Stimulated activated CD8-positive, alpha-beta memory T cell treated with anti-CD3 and anti-CD28 coated beads, Interleukin-7, amount 100 ng/mL, for 24 hours (primary cell): ENCODE measurements at places on chromosomes 16 and 17.

GRCh38 chr16:72549878-72550277 lies 377.9 kb upstream of the PMFBP1 start:
- no peak for DNase-seq

DNA sequence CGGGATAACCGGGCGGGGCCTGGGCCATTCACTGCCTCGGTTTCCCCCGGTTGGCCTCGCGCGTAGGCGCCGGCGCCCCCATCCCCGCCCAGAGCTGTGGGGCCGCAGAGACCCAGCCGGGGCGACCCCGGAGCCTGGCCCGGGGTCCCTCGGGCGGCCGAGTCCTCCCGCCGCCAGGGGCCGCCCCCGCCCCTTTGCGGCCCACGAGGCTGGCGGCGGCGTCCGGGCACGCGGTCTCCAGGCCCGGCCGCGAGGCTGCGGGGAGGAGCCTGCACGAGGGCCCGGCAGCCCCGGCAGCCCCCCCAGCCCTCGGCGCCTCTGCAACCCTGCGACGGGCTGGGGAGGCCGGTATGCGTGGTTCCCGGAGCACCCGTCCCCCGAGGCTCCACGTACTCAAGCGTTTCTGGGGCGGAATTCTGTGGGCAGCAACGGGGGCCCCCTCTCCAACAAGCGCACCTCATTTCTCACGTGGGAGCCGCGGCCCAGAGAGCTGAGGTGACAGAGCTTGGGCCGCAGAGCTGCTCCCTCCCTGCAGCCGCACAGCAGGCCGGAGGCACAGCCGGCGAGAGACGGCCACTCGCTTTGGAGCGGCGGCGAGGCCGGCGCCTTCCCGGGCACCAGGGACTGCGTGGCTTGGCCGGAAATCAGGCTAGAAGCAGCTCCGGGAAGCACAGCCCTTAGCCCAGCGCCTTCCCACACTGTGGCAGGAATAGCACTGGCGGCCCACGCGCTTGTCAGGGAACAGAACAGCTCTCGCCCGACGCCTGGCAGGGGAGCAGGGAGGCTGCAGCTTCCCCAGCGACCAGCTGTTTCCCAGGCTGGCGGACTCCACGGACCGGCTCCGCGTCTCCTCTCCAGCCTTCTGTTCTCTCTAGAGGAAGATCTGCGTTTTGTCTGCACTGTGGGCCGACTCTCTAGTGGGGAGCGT lies 867 bp upstream of the LIMD2 start:
- DNase-seq = no peak

DNA sequence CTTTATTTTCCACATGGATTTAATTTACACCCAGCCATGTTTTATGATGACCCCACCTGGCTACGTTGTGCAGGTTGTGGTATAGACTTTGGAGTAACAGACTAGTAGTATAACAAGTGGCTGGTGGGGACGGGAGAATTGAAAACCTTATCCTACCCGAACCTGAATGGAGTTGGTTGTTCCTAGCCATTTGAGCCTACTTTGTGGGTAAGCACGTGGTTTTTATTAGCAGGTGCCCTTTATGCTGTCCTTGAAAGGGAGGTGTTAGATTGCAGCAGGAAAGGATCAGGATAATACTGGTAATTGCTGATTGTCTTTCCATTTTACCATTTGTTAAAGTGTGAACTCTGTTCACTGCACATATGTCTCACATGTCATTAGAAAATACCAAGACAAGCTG lies 31.9 kb upstream of the PHAF1 start:
- DNase-seq = no peak

GRCh38 chr17:59617156-59617732 lies 2.5 kb upstream of the CLTC start:
- no peak for DNase-seq

- DNase-seq = no peak
These were observed 45.5 kb downstream of the TBC1D16 start for GRCh38 chr17:79990051-79990592.

DNA sequence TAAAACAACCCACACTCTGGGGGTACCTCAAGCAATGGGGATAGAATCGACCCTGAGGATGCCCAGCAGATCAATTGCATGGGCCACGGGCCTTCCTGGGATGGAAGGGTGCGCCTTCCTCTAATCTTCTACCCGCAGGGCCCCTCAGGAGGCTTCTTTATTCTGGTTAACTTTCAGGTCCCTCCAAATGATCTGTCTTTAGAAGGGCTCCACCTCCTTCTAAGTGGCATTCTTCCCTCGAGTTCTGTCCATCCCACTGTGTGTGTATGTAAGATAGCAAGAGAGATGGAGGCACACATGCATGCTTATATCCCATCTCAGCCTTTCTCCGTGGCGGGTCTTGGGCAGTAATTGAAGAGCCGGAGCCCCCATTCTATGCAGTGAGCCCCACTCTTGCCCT lies 125.7 kb downstream of the MRM1 start:
- DNase-seq = no peak

- no peak for DNase-seq
These were observed 7.5 kb downstream of the POLR2C start for GRCh38 chr16:57469917-57470470.

DNA sequence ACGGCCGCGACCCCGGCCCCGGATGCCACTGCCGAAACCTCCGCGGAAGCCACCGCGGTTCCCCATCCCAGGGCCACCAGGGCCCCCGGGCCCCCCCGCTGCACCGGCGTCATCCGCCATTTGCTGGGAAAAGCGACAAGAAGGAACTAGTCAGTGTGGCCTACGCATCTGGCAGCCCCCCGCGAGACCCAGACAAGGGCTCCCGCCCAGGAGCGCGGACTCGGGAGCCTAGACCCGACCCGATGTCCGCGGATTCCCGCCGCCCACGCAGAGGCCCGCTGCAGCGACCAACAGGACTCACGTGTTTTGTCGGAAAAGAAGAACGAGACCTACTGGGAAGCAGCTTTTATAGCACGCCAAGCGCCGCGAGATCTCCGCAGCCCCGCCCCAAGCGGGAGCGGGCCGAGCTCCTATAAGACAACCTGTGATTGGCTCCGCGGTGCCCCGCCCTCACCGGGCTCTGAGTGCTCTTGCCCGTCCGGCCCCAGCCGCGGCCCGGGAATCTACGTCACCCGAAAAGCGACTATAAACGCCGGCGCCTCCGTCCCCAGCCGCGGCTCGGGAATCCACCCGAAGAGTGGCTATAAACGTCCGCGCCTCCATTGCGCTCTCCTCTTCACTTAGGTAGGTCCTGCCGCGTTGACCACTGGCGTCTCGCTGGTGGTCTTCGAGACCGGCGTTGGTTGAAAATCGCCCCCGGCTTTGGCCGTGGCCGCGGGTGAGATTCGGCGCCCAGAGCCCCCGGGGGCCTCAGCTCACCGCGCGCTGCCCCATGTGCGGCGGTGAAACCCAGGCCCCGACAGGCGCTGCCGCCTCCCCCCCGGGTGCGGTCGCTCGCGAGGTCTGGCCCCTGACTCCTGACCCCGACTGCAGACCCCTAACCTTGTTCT lies at the start of gene RPS2:
Gene RPS2 (minus strand): TSS at position 321 of the 890 bp plus-strand sequence. CDS start 201 bp downstream, at position 120.
- peak; percentile 90 for DNase-seq

- DNase-seq = no peak
These were observed 135.8 kb downstream of the SKAP1 start for GRCh38 chr17:48294020-48294805.

GRCh38 chr16:88759245-88759975 lies 25.6 kb downstream of the PIEZO1 start:
- no peak for DNase-seq

DNA sequence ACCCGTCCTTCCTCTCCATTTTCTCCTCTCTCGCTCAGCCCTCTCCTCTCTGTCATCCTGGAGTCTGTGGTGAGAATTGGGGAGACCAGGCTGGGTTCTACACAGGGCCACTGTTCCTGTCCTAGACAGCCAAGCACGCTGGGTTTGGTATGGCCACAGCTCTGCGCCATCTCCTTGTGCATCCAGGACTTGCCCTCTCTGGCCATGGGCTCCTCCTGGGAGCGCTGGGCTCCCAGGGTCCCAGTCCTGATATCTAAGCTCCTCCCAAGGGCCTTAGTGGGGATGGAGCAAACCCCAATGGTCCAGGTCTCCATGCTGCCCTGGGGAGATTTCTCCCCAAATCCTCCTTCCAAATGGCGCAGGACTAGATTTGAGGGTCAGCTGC lies 27.2 kb upstream of the ITGA3 start:
- no peak for DNase-seq
